H1 (cell line): ENCODE measurements at places on chromosomes 4 and X. TPM values are rescaled to one million over a fixed set of nuclear protein-coding genes. Genes with fewer than 3 reads are reported as not detected.

DNA sequence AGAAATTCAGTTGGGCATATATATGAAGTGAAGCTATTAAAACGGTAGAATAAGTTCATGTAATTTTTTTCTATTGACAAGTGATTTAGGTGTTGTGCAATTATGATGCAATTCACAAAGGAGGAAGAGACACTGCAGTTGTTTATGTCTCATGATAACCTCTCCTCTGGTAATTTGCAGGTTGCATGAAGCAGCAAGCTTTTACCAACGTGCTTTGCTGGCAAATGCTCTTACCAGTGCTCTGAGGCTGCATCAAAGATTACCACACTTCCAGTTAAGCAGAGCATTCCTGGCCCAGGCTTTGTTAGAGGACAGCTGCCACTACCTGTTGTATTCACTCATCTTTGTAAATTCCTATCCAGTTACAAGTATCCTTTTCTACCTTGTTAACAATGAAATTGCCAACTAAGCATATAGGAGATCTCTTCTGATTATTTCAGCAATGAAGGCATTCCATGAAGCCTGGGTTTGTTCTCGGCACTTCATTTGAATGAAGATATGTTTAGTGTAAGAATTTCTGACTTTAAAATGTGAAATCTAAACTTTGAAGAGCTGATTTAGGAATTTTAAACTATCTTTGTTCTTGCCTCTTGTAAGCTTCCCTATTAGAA, 3.9 kb downstream of the TMEM33 start:
- no peak for DNase-seq

Gene SPANXA1
- total RNA-seq = not detected in 2 replicates

Gene KCNIP4
- total RNA-seq = not detected in 2 replicates

- DNase-seq = no peak
These were observed 57.1 kb downstream of the FREM3 start for GRCh38 chr4:143643399-143643798.

GRCh38 chr4:58843455-58843854, 1733.3 kb upstream of the IGFBP7 start:
- no peak for DNase-seq

Gene CTAG2
- total RNA-seq = not detected in 2 replicates

GRCh38 chr4:10078481-10079233, 37.9 kb downstream of the WDR1 start:
- DNase-seq = no peak

Gene USP17L10
- not detected in 2 replicates for total RNA-seq

DNA sequence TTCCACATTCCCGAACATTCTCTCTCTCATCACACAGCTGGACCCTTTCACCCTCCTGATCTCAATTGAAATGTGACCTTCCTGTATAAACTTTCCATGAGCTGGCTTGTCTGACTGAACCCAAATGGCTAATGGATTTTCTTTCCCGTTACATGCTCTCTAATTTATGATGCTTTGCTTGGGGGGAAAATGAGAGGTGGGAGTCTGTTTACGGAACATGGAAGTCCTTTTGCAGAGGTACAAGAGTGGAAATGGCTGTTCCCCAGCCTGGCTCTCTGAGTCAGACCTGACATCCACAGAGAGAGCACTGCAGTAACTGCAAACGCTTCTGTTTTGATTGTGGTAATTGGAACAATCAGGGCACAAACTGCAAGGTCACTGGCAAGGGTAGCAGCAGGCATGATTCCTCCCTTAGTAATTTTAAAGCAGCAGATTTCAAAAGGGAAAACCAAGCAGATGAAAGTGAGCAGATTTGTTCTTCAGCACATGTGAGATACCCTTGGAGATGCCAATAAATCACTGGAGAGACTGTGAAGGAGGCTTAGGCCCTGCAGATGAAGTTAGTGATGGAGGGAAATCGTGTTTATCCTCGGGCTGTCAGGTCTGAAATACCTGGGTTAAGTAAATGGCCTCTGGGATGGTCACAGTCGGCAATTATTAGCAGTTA, 83.9 kb downstream of the SNCA start:
- no peak for DNase-seq
